ENCODE measurements at places on chromosomes 13 and 19.

DNA sequence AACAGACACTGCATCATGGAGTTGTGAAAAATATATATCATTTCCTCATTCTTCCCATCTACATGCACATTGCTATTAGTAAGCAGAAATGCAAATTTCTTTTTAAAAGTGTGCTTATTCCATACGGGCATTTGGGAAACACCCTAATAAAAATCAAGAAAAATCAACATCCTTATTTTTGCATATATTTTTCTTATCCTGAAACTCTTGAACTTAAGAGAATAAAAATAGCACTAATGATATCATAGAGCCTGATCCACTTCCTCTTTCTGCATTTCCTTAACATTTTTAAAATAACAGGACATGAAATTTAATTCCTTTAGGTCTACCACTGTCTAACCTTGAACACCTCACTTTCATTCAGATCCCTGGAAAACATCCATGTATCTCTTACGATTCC is 123.3 kb downstream of the VWA8 start:
- DNase-seq = no peak

- DNase-seq = no peak
These were observed 571.7 kb downstream of the KCTD12 start for GRCh38 chr13:76314495-76314894.

DNA sequence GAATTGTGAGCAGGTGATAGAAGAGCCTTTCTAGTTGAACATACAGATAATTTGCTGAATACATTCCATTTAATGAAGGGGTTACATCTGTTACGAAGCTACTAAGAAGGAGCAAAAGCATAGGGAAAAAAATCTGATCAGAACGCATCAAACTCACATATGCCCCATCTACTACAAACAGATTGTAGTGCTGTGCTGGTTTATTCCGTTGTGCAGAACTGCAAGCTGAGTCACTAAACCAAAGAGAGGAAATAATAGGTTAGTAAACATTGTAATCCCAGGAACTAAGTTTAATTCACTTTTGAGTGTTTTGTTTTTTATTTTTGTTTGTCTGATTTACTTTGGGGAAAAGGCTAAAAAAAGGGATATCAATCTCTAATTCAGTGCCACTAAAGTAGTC is 136.3 kb downstream of the CDK8 start:
- no peak for DNase-seq

DNA sequence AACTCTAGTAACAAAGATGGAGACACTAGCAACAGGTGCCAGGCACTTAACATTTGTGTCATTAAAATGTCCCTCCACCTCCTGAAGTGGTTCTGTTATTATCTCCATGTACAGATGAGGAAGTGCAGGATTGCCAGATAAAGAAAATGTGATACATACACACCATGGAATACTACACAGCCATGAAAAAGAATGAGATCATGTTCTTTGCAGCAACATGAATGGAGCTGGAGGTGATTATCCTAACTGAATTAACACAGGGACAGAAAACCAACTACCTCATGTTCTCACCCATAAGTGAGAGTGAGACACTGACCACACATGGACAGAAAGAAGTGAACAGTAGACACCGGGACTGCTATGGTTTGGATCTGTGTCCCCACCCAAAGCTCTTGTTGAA is 60.5 kb downstream of the ZNF557 start:
- no peak for DNase-seq

- no peak for DNase-seq
These were observed 638 bp downstream of the ANKRD27 start for GRCh38 chr19:32674153-32674930.

DNA sequence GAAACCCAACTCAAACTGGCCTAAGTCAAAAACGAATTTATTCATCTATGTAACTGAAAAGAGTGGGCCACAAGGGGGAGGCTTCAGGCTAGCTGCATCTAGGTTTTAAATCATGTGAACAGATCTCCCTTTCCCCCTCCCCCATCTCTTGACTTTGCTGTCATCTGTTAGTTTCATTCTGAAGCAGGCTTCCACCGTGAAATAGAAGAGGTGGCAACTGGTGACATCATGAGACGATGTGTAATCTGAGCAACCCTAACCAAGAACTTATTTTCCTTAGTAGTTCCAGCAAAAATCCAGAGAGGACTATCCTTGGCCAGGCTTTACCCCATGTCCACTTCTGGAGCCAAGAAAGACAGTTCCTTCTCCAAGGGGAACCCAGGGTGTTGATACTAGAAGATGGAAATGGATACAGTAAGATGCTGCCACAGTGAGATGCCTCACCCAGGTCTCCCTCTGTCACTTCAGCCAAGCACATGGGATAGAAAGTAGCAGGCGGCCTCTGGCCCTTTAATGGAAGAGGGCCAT is 9.4 kb downstream of the SAMD4B start:
- DNase-seq = no peak

DNA sequence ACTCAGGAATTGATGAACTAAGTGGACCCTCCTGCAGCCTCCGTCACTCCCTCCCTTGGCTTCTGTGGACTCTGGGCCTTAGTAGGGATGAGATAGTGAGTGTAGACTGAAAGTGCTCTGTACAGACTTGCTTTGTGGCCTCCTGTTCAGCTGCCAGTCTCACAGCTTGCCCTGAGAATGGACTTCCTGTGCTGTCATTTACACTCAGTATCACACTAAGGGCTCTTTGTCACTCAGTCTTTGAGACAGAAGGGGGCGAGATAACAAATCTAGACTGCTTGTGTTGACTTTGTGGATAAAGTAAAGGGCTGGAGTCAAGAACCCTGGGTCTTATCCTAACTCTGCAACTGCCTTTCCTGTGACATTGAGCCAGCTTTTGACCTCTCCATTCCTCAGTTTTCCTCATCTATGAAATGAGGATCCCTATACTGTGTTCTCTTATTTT is 21.0 kb upstream of the SPRY2 start:
- DNase-seq = peak; percentile 48

DNA sequence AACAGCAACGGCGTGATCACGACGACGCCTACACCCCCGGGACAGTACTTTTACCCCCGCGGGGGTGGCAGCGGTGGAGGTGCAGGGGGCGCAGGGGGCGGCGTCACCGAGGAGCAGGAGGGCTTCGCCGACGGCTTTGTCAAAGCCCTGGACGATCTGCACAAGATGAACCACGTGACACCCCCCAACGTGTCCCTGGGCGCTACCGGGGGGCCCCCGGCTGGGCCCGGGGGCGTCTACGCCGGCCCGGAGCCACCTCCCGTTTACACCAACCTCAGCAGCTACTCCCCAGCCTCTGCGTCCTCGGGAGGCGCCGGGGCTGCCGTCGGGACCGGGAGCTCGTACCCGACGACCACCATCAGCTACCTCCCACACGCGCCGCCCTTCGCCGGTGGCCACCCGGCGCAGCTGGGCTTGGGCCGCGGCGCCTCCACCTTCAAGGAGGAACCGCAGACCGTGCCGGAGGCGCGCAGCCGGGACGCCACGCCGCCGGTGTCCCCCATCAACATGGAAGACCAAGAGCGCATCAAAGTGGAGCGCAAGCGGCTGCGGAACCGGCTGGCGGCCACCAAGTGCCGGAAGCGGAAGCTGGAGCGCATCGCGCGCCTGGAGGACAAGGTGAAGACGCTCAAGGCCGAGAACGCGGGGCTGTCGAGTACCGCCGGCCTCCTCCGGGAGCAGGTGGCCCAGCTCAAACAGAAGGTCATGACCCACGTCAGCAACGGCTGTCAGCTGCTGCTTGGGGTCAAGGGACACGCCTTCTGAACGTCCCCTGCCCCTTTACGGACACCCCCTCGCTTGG is 966 bp downstream of the JUNB start:
- no peak for DNase-seq

- DNase-seq = peak; percentile 34
These were observed 13.1 kb downstream of the EPS8L1 start for GRCh38 chr19:55088543-55089341.

GRCh38 chr19:6453951-6454565 is 5.5 kb downstream of the SLC25A23 start:
- DNase-seq = no peak

GRCh38 chr19:46390866-46391265 is 22.5 kb downstream of the CCDC8 start:
- DNase-seq = no peak

GRCh38 chr13:73390100-73390499 is 331.3 kb downstream of the KLF5 start:
- no peak for DNase-seq
